ENCODE measurements at places on chromosomes 7 and 10. TPM values are rescaled to one million over a fixed set of nuclear protein-coding genes. Genes with fewer than 3 reads are reported as not detected.

PRPS1L1 gene
- not detected for polyA plus RNA-seq

SORCS1 gene
- 0.05 TPM for polyA plus RNA-seq

DKK1 gene
- polyA plus RNA-seq: 1.8 TPM

NAT16 gene
- not detected for polyA plus RNA-seq

TMEM225B gene
- polyA plus RNA-seq: 0.49 TPM

MTG1 gene
- polyA plus RNA-seq: 44.7 TPM

GLI3 gene
- polyA plus RNA-seq: 2.2 TPM

CALHM3 gene
- 0.02 TPM for polyA plus RNA-seq

FOXI2 gene
- polyA plus RNA-seq: not detected

CNPY1 gene
- not detected for polyA plus RNA-seq

Measured in lung (tissue), 17 donors.